ENCODE measurements at places on chromosomes 12 and 14.
A peak's percentile ranks its signal among the peaks of the same experiment; 100 is the strongest.

DNA sequence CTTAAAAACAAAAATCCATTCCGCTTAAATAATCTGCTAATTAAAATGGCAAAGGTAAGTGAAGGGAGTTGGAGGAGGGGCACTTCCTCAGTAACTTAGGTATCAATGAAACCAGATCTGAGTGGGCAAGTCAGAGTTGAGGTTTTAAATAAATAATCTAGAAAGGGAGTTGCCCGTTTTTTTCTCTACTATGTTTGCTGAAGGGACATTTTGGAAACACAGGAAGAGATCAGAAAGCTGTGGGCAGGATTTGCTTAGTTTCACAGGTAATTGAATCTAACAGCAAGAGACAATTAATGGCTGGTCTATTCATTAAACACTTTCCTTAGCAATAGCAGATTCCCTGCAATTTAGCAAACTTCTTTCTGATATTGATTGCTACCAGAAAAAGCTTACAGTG is 186.0 kb upstream of the ABCD2 start:
- no peak for DNase-seq
- H3K27me3 ChIP-seq = no peaks in the 10 kb centered on the region
- no peaks in the 10 kb centered on the region for H3K4me1 ChIP-seq

- DNase-seq = no peak
- no peak overlapping the region for H3K4me3 ChIP-seq
- H3K27ac ChIP-seq = no peak overlapping the region
- no peaks in the 10 kb centered on the region for H3K27me3 ChIP-seq
- H3K4me1 ChIP-seq = no peaks in the 10 kb centered on the region
- no peaks in the 10 kb centered on the region for H3K36me3 ChIP-seq
Measured at GRCh38 chr14:70893858-70894291, 13.4 kb upstream of the PCNX1 start.

DNA sequence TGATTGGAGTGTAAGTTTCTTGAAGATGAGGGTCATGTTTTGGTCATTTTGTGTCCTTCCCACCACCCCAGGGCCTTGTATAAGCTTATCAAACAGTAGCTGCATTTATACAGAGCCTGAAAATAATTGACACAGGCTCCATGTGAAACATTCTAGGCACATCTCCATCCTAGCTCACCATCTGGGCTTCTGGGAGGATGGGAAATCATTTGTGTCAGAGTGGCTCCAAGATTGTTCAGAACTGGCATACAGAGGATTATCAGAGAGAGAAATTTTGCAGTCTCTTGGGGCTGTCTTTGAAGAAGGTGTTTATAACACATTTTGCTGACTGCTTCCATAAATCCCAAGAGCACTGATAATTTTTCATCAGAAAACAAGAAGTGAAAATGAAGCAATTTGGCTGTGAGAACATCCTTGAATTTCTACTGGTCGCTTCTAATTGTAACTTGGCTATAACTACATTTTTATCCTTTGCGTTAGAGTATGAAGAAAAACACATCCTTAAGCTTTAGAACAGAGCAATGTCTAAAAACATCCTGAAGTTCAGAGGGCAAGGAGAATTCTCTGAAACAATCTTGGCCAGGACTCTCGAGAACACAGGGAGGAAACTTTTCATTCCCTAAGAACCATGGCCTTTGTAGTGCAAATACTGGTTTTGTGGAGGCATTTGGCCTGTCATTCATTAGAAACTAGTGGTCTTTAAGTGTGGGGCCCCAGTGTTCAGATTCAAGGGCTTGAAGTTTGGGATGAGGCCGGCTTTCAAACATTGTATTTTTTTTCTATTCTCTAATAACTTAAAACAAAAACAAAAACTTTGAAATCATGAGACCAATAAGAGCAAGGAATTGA is 151.1 kb downstream of the DACT1 start:
- no peak for DNase-seq
- H3K27me3 ChIP-seq = no peaks in the 10 kb centered on the region
- H3K4me3 ChIP-seq = no peak overlapping the region
- no peaks in the 10 kb centered on the region for H3K36me3 ChIP-seq
- H3K4me1 ChIP-seq = peaks cover 13% of the 10 kb centered on the region
- H3K27ac ChIP-seq = no peak overlapping the region

DNA sequence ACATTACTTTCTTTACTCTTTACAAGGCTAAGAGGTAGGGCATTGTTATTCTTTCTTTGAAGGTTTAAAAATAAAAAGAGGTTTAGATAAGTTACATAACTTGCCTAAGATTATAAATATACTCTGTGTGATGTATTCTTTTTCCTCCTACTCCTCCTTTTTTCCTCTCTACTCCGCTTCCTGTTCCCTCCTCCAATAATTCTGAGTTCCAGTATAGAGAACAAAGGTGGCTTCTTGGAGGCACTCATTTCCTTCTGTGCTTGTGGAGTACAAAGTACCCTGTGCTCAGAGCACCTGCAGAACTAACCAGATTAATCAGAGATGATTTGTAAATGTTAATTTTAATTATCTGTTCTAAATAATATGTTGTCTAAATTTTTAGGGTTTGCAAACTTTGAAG is 11.3 kb downstream of the LRRC9 start:
- no peak for DNase-seq
- no peaks in the 10 kb centered on the region for H3K4me1 ChIP-seq
- no peak overlapping the region for H3K4me3 ChIP-seq
- no peaks in the 10 kb centered on the region for H3K27me3 ChIP-seq
- no peaks in the 10 kb centered on the region for H3K36me3 ChIP-seq

GRCh38 chr14:50928002-50928635 is 16.2 kb downstream of the PYGL start:
- no peak for DNase-seq
- peaks cover 11% of the 10 kb centered on the region for H3K4me1 ChIP-seq
- no peaks in the 10 kb centered on the region for H3K27me3 ChIP-seq
- 0 out of 2 replicates have a peak, but pooled peaks cover 1% of the 10 kb centered on the region for H3K36me3 ChIP-seq

- DNase-seq = no peak
- H3K27ac ChIP-seq = no peak overlapping the region
- no peaks in the 10 kb centered on the region for H3K36me3 ChIP-seq
Measured at GRCh38 chr12:97321621-97322020, 141.0 kb upstream of the RMST start.

DNA sequence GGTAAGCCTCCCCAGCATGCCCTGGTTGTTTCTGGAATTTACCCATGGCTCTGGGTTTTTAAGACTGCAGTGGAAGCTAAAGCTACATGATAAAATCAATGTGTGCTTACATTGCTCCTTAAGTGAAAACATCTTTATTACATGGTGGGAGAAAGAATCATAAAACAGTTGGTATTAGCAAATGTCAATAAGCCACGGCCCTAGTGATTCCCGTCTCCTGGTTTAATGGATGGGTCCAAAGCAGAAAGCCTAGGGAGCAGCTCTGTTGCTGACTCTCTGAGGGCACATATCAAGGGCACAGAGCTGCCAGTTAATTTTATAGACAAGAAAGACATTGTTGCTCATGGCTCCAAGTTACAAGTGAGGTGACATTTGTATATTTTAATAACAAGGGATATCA is 127.9 kb downstream of the MYRFL start:
- no peaks in the 10 kb centered on the region for H3K36me3 ChIP-seq
- H3K4me3 ChIP-seq = no peak overlapping the region
- H3K27ac ChIP-seq = no peak overlapping the region
- no peak for DNase-seq
- no peaks in the 10 kb centered on the region for H3K4me1 ChIP-seq
- H3K27me3 ChIP-seq = no peaks in the 10 kb centered on the region

GRCh38 chr12:111445726-111446581 is 40.2 kb downstream of the SH2B3 start:
- H3K4me3 ChIP-seq = no peak overlapping the region
- peaks cover 5% of the 10 kb centered on the region for H3K36me3 ChIP-seq
- peak overlapping the region; percentile 57 for H3K27ac ChIP-seq
- H3K27me3 ChIP-seq = no peaks in the 10 kb centered on the region
- DNase-seq = peak; percentile 22

Data from Caco-2 (cell line).